T follicular helper cell (primary cell): ENCODE measurements at places on chromosomes 3 and 15.

DNA sequence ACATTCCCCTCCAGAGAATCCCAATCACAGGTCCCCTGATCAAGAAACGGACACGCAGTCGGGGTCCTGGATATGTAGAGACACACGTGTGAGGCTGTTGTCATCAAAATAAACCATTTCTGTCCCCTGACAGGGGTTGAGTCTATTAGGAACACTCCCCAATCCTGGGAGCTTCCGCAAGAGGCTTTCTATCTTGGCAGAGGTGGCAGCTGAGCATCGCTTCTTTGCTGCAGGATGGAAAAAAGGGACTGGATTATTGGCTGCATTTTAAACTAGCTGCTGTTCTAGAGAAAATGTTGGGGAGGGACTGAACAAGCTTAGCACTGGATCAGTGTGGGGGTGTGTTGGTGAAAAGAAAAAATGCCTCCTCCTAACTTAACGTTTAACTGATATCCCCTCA, 2.5 kb upstream of the CNTN4 start:
- DNase-seq: no peak

GRCh38 chr3:50585919-50586762, 16.8 kb downstream of the HEMK1 start:
- DNase-seq: no peak

- no peak for DNase-seq
Measured at GRCh38 chr3:196203846-196204245, 7.4 kb downstream of the ZDHHC19 start.

DNA sequence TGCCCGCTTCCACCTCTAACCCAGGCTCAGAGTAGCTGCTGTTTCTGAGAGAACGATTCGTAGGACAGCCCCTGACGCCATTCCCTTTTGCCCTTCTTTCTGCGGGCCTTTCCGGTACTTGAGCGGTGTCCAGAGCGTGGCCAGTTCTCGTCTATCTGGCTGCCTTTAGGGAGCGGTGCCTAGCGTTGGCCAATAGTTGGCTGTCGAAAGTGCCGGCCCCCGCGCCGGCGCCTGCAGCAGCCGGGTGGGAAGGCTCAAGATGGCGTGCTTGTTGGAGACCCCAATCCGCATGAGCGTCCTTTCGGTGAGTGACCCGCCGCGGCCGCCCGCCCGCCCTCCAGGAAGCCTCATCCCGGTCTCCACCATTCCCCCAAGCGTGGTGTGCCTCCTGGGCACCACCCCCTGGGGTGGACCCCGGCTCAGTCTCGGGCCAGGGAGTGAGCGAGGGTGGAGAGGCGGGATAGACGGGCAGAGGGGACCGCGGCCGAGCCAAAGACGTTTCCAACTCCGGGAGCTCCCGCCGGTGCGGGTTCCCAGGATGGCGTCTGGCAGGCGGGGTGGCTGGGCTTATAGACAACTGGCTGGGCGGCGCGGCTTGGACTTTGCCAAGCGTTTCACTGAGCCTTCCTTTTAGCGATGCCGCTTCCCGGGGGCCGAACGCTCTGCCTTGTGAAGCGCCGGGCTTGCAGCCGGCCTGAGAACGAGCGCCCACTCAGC, at the start of gene ARMC8:
ARMC8 (plus strand) TSS at position 6 of the 717 bp plus-strand sequence; CDS start at position 260, 254 bp downstream.
- DNase-seq: no peak

- no peak for DNase-seq
Measured at GRCh38 chr3:2861120-2861519, 249.1 kb downstream of the IL5RA start.

- no peak for DNase-seq
Measured at GRCh38 chr15:64058279-64058678, 12.0 kb upstream of the DAPK2 start.

DNA sequence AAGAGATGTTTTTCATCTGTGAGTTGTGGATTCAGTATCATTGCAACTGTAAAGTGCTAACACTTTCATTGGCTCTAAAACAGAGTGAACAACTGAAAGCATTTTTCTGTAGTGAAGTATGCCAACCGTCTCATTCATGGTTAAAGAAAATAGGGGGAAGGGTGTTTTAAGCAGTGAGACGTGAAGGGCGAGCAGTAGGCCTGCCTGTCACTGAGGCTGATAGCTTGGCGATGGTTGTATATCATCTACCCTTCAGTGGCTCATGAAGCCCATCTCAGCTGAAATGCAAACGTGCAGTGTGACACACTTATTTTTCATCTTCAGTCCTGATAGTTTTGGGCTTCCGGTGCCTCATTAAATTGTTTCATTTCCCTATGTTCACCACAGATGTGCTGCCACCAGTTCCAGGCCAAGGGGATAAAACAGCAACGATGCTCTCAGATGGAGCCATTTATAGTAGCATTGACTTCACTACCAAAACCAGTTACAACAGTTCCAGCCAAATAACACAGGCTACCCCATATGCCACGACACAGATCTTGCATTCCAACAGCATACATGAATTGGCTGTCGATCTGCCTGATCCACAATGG, 562.0 kb downstream of the ROBO2 start:
- no peak for DNase-seq

GRCh38 chr15:87731630-87732029, 524.9 kb downstream of the NTRK3 start:
- DNase-seq: no peak

- DNase-seq: no peak
Measured at GRCh38 chr3:174219738-174220137, 639.4 kb upstream of the NAALADL2 start.

- DNase-seq: no peak
Measured at GRCh38 chr3:150367757-150368156, 40.3 kb upstream of the TSC22D2 start.

GRCh38 chr3:139687431-139687830, 9.7 kb upstream of the NMNAT3 start:
- no peak for DNase-seq

- no peak for DNase-seq
Measured at GRCh38 chr3:5473471-5473870, 286.0 kb downstream of the EDEM1 start.

DNA sequence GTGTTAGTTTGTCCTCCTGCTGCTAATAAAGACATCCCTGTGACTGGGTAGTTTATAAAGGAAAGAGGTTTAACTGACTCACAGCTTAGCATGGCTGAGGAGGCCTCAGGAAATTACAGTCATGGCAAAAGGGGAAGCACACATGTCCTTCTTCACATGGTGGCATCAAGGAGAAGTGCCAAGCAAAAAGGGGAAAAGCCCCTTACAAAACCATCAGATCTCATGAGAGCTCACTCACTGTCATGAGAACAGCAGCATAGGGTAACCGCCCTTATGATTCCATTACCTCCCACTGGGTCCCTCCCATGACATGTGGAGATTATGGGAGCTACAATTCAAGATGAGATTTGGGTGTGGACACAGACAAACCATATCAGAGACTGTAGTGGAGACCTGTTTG, 27.0 kb downstream of the TM2D3 start:
- no peak for DNase-seq

- DNase-seq: no peak
Measured at GRCh38 chr3:150547045-150547741, 606 bp downstream of the EIF2A start.

DNA sequence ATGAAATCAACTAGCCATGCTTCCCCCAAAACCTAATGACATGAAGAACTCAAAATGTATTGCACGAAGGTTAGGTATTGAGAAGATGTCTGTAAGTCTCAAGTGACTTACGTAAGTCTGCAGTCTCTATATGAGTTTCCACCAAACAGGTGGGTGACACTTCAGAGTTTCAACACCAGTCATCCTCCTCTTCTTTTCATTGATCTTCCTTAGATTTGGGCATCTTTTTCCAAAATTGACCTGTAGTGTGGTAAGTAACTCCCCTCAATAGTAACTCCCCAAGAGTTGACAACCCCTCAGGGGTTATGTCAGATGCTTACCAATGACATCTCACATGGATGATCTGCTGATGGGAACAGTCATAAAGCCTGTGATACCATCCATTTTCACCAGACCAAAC, 46.1 kb downstream of the GPR176 start:
- no peak for DNase-seq

- DNase-seq: no peak
Measured at GRCh38 chr3:14412831-14413380, 10.5 kb downstream of the SLC6A6 start.

DNA sequence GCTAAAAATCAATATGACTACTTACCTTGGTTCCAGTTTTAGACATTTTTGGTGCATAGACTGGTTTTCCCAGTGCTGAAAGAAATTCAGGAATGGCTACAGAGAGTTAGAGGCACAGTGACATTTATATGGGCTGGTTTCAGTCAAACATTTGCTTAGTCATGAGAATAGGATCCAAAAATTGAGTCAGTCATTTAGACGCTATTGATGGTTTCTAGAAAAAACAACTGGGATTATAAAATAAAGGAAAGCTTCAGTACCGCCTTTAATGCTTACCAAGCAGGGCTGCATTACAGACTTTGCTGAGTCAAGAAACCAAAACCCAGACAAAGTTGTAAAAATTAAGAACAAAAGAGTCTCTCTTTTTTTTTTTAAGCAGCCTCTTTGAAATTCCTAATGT, at the start of gene CRYGS:
CRYGS (minus strand) TSS at position 100 of the 400 bp plus-strand sequence; CDS start at position 46, 54 bp downstream.
- no peak for DNase-seq

GRCh38 chr3:128501431-128501830, 8.4 kb upstream of the GATA2 start:
- DNase-seq: no peak

GRCh38 chr3:72942427-72942826, 54.2 kb upstream of the PPP4R2 start:
- DNase-seq: no peak

DNA sequence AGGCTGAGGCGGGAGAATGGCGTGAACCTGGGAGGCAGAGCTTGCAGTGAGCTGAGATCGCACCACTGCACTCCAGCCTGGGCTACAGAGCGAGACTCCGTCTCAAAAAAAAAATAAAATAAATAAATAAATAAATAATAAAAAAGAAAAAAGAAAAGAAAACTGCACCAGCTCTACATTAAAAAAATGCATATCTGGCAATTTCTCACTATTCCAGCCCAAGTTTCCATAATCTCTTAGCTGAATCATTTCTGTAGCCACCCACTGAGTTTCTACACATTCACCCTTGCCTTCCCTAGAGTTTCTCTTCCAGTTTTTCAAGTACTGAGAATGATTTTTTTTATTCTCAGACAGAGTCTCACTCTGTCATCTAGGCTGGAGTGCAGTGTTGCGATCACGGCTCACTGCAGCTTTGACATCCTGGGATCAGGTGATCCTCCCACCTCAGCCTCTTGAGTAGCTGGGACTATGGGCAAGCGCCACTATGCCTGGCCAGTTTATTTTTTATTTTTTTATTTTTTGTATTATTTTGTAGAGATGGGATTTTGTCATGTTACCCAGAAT, 24.5 kb upstream of the SLC7A14 start:
- no peak for DNase-seq

DNA sequence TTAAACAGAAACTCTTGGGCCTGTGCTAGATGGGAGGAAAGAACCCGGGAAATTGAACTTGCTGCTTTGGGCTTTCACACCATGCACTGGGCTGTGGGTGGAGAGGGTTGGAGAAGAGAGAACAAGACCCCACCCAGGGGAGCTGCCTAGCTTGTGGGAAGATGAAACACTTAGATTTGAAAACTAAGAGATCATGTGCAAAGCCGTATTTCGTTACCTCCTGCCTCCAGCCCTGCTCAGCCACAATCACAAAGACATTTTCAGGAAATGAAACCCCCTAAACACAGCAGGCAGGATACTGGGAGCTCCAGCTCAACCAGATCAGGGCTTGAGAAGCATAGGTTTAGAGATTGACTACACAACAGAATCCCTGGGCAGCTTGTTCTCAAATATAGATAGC, 183.0 kb upstream of the C2CD4B start:
- DNase-seq: no peak

- DNase-seq: no peak
Measured at GRCh38 chr15:42068601-42069000, 25.8 kb downstream of the PLA2G4D start.

GRCh38 chr3:14410503-14411165, 8.2 kb downstream of the SLC6A6 start:
- no peak for DNase-seq

DNA sequence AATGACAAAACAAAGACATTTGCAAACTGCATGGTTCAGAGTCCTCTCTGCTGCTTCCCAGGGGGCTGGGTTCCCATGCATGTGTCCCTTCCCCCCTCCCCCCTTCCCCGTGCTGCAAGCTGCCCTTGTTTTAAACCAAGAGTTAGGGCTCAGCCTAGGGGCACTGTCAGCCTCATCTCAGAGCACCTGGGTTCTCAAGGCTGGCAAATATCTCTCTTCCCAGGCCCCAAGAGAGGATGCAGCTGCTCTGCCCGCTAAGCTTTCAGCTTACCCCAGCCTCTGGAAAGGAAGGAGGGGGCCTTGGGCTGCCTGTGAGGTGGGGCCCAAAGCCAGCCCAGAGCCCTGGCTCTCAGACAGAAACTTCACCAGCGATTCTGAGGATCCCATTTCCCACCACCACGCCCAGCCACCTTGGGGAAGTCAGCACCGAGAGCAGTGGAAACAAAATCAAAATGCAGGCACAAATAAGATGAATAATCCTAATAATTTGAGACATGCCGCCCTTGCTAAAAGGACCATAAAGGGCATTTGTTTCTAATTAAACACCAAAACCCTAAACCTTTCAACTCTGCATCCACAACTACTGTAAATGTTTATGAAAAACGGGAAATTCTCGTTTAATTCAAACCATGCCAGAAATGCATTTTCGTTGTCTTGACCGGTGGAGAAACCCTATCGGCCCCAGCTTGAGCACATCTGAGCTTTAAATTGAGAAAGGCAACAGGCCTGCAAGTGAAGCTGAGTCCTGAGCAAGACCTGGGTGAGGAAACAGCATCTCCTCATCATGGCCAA, 67.7 kb upstream of the WNT5A start:
- DNase-seq: no peak

DNA sequence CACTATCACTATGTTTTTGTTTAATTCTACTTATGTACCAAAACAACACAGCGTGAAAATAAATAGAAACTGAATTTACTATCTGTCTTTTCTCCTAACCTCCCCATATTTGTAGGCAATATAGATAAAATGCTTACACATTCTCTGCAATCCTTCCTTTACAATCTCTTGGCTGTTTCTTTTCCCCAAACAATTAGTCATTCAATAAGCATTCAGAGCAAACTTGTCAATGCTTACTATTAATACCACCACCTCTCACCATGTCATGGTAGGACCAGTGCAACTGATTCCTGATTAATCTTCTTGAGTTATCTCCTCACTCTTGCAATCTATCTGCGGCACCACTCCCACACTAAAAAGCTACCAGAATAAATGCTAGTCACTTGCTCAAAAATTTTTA, 74.0 kb upstream of the TTBK2 start:
- DNase-seq: no peak

GRCh38 chr3:41092844-41093243, 106.5 kb upstream of the CTNNB1 start:
- DNase-seq: no peak

- no peak for DNase-seq
Measured at GRCh38 chr3:151838574-151839312, 24.8 kb downstream of the AADAC start.

GRCh38 chr3:174777813-174778212, 81.3 kb upstream of the NAALADL2 start:
- DNase-seq: no peak
